ENCODE measurements at places on chromosomes 6 and 20.

- DNase-seq, result no peak
Measured at GRCh38 chr6:108916026-108916686, 67.9 kb downstream of the ARMC2 start.

DNA sequence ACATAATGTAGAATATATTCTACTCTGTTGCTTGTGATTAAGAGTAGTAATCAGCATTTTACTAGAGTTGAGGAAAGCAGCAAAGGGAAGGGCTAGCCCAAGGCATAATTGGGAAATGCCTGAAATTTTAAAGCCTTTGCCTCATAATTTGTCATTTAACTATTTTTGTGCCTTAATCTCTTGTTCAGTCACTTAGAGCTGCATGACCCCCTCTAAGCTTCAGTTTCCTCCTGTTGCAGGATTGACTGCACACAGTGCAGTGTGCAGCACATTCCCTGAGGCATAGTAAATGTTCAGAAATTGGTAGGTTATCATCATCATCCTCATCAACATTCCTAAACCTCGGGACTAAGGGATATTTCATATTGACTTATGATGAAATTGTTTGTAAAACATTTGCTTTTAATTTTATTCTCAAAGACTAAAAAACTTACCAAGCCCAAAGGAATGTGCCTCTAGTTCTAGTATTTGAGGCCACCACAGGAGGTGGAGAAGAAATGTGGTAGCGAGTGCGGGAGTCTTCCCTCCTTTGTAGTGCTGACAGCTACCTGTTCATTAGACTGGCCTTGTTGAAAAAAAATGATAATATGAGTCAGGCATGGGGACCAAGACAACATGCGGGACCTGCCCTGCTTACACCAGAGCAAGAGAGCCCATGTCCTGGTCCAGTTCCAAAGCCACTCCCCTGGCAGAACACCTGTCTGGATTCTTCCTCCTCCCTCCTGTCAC lies 14.8 kb upstream of the TENT5A start:
- DNase-seq, result peak; percentile 14

GRCh38 chr6:16286151-16286522 lies 47.8 kb downstream of the GMPR start:
- peak; percentile 7 for DNase-seq

- DNase-seq, result peak; percentile 96
Measured at GRCh38 chr6:147202516-147203310, 1.5 kb upstream of the STXBP5 start.

DNA sequence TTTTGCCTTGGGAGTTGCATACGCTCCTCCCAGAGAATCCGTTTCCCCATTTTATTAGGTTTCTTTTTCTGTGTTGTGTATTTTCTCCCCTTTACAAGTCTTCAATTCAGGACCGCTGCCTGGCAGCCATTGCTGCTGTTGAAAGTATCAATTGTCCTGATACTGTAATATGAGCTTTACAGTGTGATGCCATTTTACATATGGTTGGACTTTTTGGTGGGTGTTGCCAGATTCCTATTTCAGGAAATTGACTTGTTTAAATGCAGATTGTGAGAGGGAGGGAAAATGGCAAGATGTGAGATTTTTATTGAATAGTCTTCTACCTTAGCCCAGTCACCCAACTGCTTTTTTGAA lies 1.2 kb downstream of the PANK2 start:
- DNase-seq, result no peak

DNA sequence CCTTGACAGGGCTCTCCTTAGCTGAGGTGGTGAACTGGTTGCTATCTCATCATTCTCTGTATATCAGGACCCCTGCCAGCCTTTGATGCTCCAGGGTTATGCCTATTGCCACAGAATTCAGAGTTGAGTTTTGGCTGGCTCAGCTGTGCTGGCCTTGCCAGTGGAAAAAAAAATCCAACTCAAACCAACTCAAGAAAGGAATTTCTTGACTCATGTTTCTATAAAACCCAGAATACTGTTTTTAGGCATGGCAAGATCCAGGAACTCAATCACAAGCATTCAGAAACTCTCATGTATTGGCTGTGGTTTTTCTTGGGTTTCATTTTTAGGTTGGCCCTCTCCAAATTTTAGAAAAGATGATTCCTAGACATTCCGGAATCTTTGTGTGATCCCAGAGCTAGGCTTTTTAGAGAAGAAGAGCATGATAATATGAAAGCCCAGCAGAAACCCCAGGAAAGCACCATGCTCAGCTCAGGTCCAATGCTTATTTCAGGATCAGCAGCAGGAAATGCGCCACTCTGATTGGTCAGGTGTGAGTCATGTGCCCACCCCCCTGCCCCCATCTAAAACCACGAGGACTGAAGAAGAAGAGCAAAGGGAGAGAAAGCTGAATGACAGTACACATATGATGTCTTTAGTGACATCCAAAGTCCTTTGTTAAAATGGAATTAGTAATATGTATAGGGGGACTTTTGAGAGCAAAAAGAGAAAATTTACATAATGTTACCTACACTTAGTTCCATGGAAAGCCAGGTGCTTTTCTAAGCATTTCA lies 122.9 kb downstream of the RNF144B start:
- no peak for DNase-seq
